ENCODE measurements at places on chromosomes 4 and X. TPM values are rescaled to one million over a fixed set of nuclear protein-coding genes. Genes with fewer than 3 reads are reported as not detected.

The MAGEC2 gene
- total RNA-seq: not detected

The SSX4 gene
- total RNA-seq: not detected

The FOXP3 gene
- total RNA-seq: not detected

The FAM133A gene
- 2.4 TPM for total RNA-seq

The RIPPLY1 gene
- total RNA-seq: not detected

The TBX22 gene
- under 0.01 TPM for total RNA-seq

The SMPX gene
- not detected for total RNA-seq

The CCKAR gene
- not detected for total RNA-seq

DNA sequence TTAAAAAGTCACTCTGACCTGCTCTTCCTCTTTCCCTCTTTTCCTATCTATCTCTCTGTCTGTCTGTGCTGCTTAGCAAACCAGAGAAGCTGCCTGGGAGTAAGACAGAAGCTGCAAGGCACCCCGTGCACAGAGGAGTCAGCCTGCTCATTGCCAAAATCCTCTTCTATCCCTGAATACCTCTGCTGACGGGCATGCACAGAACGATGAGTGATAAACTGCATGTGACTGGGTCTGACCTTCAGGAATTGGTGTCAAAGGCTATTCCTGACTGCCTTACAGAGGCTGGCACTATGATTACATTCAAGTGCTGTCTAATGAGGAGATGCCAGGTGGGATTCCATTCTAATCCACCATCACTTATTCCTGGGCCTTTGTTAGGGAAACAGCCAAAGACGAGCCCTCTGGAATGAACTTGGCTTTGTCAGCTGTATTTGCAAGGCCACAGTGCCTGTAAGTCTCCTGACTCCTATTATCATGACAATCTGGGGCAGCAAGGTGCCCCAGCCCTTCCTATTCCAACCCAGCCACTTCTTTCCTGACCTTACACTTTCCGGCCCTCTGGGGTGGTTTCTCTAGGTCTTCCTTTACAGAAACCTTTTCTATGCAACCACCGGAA lies 45.4 kb upstream of the CTAG2 start:
- no peak for DNase-seq

GRCh38 chr4:156886481-156886880 lies 85.1 kb downstream of the PDGFC start:
- no peak for DNase-seq

DNA sequence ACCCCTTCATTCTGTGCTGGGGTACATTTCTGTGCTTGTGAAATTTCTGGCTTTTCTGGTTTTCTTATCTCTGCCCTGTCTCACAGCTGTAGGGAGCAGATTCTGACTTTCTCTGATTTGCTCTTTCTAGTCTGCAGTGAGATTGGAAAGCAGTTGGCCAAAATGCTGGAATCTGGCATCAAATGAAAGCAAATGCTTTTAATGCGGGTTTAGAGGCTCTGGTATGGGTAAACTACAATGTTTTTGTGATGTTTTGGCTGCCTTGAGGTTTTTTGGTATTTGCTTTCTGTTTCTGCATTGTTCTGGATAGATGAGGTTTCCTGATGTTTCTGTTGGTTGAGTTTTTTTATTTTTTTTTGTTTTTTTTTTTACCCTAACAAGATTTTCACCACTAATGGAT lies 23.8 kb downstream of the SMIM20 start:
- DNase-seq: no peak

DNA sequence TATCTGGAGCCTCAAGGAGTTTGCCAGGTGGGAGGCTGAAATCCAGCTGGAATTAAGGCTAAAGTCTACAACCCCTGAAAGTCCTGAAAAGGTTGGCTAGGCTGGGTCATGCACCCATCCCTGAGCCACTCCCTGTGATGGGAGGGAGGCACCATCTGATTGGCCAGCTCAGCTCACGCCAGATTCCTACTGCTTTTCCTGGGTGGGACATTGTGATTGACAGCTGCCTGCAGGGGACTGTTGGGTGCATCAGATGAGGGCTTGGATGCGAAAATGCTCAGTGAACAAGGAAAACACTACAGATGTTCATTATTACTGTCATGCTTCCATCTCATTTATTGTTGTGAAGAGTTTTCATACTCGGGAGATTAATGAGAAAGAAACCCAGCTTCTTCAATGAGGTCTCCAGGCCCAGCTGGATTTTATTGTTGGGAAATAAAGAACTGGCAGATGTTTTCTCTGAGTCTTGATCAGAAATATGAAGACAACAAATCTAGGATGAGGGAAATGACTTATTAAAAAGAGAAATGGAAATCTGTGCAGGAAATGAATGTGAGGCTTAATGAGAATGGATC lies 185.9 kb downstream of the STK32B start:
- DNase-seq: no peak

DNA sequence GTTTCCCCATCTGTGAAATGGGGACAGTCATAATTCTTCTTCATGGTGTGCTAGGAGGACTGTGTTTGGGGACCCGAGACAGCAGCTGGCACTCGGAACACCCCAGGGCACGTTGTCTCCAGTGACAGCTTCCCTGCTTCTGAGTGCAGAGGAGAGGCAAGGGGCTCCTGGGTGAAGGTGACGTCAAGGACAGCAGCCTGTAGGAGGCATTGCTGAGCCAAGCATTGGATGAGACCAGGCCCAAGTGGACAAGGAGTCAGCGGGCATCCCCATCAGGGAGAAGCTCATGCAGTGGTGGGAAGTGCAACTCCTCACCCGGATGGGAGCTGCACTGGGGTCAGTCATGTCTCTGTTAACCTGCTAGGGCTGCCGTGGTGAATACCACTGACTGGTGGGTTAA lies 46.1 kb downstream of the EVC start:
- DNase-seq: no peak
